ENCODE measurements at places on chromosomes 4 and X. TPM values are rescaled to one million over a fixed set of nuclear protein-coding genes. Genes with fewer than 3 reads are reported as not detected.
A peak's percentile ranks its signal among the peaks of the same experiment; 100 is the strongest.

DNA sequence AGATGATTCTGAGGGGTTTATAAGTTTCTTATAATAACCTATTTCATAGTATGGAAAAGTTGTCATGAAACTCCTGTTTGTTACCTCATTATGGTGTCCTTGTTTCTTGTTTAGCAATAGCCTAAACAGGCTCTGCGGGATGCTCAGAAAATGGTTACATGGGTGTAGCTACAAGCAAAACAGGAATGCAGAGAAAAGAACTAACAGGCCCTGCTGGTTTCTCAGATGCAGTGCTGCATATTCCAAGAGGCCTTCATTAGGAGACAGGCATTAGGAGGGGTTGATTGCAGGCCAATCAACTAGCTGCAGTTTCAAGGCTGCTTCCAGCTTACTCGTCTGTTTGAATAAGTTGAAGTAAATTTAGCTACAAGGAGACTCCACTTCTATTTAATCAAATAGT lies 37.6 kb upstream of the HPGD start:
- DNase-seq: no peak

GRCh38 chr4:100945789-100946188 lies 401.5 kb downstream of the PPP3CA start:
- DNase-seq: no peak

GRCh38 chrX:121639781-121640180 lies 592.4 kb downstream of the GLUD2 start:
- DNase-seq: no peak

DNA sequence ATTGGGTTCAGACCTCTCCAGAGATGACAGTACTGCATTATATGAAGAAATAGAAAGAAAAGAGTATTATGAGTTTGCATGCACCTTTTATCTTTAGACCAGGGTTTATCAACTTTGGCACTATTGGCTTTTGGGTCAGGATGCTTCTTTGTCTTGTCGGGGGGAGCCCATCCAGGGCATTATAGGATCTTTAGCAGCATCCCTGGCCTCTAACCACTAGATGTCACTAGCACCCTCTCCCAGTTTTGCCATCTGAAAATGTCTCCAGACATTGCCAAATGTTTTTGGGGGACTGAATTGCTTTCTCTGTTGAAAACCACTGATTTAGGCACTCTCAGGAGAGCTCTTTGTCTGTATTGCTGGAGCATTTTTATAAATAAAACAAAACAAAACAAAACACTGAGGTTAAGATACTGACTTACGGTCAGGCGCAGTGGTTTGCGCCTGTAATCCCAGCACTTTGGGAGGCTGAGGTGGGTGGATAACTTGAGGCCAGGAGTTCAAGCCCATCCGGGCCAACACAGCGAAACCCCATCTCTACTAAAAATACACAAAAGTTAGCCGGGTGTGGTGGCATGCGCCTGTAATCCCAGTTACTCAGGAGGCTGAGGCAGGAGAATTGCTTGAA lies 23.6 kb downstream of the CA5B start:
- no peak for DNase-seq

GRCh38 chr4:165301833-165302232 lies 25.6 kb upstream of the MSMO1 start:
- DNase-seq: no peak

The SPANXC gene
- not detected for total RNA-seq

The MAGEA4 gene
- not detected for total RNA-seq

The ARHGAP24 gene
- 58.4 TPM for total RNA-seq

The MED12 gene
- 32.5 TPM for total RNA-seq

- no peak for DNase-seq
Measured at GRCh38 chrX:3811331-3812311, 98.2 kb upstream of the PRKX start.

The S100P gene
- 11.1 TPM for total RNA-seq

- peak; percentile 81 for DNase-seq
Measured at GRCh38 chrX:20060961-20061748, 55.6 kb downstream of the MAP7D2 start.

All from lower leg skin (tissue), 4 donors.